ENCODE measurements at places on chromosomes 7 and 10.

DNA sequence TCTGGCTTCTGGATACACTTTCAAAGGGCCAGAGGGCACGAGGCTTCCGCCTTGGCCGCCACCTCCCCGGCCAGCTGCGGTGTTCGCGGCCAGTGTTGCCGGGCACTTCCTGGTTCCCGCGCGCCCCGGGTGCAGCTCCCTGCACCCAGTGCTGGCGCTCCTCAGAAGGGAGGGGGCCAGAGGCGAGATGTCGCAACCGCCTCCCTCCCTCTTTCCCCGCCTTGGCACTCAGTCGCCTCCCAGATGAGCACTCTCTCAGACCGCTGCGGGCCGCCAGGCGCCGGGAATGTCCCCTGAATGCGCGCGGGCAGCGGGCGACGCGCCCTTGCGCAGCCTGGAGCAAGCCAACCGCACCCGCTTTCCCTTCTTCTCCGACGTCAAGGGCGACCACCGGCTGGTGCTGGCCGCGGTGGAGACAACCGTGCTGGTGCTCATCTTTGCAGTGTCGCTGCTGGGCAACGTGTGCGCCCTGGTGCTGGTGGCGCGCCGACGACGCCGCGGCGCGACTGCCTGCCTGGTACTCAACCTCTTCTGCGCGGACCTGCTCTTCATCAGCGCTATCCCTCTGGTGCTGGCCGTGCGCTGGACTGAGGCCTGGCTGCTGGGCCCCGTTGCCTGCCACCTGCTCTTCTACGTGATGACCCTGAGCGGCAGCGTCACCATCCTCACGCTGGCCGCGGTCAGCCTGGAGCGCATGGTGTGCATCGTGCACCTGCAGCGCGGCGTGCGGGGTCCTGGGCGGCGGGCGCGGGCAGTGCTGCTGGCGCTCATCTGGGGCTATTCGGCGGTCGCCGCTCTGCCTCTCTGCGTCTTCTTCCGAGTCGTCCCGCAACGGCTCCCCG lies at the start of gene FFAR4:
TSS of gene FFAR4 (plus strand) at position 231 of the 842 bp plus-strand sequence. CDS start at position 287, 56 bp downstream.
- DNase-seq: peak; percentile 87

GRCh38 chr10:8112230-8112905 lies 57.9 kb downstream of the GATA3 start:
- no peak for DNase-seq

- DNase-seq: no peak
These were observed 28.9 kb downstream of the FZD1 start for GRCh38 chr7:91293136-91293535.

GRCh38 chr7:148570510-148570909 lies 20.1 kb upstream of the C7orf33 start:
- no peak for DNase-seq

- no peak for DNase-seq
These were observed 390.0 kb downstream of the ARL4A start for GRCh38 chr7:13077466-13077865.

GRCh38 chr7:81725812-81726127 lies 44.1 kb downstream of the HGF start:
- DNase-seq: no peak

DNA sequence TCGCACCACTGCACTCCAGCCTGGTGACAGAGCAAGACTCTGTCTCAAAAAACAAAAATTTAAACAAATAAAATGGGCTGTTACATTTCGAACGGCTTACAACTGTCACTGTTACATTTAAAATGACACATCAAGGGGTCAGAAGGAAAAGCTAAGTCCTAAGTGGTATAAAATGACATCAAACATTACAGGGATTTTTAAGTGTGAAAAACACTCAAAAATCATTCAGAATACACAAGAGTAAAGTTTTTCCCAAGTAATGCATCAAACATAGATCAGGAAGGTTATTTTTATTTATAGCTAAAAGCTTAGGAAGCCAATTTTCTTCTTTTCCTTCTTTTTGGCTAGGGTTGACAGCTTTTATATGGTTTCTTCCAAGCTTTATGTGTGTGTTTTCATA lies 39.0 kb downstream of the CCDC3 start:
- no peak for DNase-seq

GRCh38 chr10:131874991-131875451 lies 25.8 kb upstream of the PPP2R2D start:
- DNase-seq: peak; percentile 82

DNA sequence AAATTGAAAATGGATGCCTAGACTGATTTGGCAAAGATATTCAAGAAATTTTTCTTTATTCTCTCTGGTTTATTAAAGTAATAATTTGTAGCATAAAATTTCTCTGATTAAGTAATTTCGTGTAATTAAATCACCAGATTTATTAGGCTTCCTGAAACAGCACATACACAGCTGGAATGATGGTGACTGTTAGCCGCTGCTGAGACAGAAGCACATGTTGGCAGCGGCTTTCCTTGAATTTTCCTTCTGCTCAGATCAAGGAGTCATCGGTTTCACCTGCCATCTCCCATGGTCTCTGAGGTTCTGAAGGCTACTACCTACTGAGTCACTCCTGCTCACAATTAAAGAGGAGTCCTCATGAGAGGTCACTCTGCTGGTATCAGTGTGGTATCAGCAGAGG lies 101.5 kb downstream of the GFRA1 start:
- no peak for DNase-seq

Data from NCI-H146 (cell line).